ENCODE measurements at places on chromosomes 16 and 17.
A peak's percentile ranks its signal among the peaks of the same experiment; 100 is the strongest.

DNA sequence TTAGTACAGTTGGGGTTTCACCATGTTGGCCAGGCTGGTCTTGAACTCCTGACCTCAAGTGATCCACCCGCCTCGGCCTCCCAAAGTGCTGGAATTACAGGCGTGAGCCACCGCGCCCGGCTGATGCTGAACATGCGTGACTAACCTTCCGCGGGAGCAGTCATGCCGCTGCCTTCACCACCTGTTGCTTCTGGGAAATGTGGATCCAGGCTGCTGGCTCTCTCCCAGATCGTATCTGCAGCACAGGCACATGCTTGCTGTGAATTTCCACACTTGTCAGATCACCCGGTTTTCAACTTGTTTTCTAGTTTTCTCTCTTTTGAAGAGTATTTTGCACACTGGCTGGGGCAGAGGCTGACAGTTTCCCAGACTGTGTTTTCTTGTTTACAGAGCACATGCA is 97.9 kb downstream of the ADCY9 start:
- DNase-seq, result peak; percentile 34

GRCh38 chr17:4947010-4947410 is 1.3 kb downstream of the PFN1 start:
- DNase-seq, result no peak

GRCh38 chr17:72699545-72699944 is 392.9 kb downstream of the SLC39A11 start:
- peak; percentile 87 for DNase-seq

DNA sequence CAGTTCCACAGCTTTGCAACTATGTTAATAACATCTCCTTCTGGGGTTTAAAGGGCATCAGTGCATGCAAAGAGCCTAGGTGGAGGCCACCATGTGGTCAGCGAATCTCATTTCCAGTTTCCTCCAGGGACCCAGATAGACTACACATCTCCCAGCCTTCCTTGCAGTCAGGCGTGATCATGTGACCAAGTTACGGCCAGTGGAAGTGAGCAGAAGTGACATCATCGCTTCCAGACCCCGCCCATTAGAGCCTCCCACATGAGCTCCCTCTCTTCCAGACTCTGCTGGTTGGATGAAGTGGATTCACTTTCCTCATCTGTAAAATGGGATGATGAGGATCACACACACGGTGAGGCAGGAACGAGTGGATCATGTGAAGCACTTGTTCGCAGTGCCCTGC is 27.4 kb upstream of the KDM8 start:
- DNase-seq, result no peak

GRCh38 chr16:65373097-65373496 is 251.2 kb upstream of the CDH11 start:
- no peak for DNase-seq

- no peak for DNase-seq
Observed at GRCh38 chr17:73532421-73532901, 111.8 kb downstream of the SDK2 start.

GRCh38 chr17:40328386-40328766 is 19.4 kb downstream of the RARA start:
- DNase-seq, result no peak
